Activated T-cell treated with anti-CD3 and anti-CD28 coated beads for 24 hours (primary cell): ENCODE measurements at places on chromosomes 3 and 15.

DNA sequence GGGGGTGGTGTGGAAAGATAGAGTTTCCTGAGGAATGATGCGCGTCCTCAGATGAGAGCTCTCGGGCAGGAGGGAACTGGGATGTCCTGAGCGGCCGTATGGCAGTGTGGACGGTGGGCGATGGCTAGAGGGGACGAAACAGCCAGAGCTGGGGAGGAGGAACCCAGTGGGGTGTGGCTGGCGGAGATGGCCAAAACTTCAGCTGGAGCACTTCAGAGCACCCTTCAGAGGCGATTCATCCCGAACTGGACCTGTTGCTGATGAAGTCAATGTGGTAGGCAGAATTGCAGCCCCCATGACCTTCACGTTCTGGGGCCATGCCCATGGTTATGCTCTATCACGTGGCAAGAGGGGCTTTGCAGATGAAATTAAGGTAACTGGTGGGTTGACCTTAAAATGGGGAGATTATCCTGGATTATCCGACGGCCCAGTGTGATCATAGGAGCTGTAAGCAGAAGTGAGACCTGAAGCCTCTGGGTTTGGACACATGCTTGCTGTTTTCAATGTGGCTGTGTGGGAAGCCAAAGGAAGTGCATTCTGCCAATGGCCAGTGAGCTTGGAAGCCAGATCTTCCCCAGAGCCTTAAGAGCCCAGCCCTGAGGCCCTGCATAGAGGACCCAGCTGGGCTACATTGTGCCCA is 52.3 kb downstream of the ATP1B3 start:
- DNase-seq: no peak

DNA sequence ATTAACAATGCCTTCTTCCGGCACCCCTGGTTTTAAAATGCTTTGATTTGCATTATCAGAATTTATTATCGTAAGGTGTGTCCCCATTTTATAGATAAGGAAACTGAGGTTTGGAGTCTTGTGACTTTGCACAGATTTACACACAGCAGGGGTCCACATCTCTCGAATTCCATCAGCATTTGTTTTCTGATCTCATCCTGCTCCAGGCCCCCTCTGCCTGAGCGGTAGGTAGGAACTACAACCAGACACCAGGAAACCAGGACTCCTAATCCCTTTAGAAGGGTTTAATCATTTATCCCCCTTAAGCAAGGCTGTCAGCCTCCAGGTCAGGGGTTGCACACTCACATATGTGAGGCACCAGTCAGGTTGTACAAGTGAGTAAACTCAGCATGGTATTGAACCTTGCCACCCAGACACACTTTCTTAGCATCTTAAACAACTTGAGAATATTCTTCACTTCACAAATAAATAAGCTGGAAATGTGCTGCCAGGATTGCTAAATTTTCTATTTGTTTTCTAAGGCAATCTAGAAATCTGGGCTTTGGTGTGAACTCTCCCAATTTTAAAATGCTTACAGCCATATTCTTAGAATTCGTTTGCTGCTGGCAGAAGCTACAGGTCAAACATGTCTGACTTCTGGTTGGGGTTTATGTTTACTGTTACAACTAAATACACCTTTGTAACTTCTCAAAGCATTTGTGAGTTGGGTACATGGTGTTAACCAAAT is 31.7 kb upstream of the CMTM7 start:
- DNase-seq: no peak

- no peak for DNase-seq
These were observed 239.3 kb downstream of the IL5RA start for GRCh38 chr3:2870724-2871333.

DNA sequence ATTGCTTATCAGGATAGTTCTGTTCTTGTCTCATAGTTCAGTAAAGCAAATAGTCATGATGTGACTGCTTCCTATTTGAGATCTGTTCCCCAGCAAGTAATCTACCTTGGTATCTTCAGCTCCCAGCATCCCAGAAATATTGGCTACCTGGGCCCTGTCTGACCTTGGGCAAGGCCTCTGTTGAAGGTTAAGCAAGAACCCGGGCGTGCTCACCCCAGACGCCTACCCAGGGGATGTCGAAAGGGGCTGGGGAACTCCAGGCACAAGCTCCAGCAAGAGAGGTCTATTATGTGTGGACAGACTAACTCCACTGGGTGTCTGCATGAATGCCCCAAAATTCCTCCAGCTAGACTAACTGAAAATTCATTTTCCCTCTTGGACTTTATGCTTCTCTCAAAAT is 37.3 kb upstream of the IGF1R start:
- no peak for DNase-seq

DNA sequence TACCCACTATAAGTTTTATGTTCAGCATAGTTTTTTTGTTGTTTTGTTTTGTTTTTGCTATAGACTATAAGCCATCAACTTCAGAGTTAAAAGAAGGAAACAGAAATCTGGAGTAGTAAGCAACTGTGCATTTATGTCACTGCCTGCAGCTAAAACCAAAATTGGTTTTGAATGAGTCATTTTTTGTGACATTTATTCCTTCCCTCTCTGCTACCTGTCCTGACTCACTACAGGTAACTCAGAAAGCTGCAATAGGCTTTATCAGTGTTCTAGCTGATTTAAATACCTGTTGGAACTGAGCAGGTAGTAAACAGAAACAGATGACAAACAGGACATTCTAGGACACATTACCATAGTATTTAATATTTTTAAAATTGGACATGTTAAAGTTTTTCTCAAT is 393.3 kb upstream of the WNT5A start:
- no peak for DNase-seq

- no peak for DNase-seq
These were observed 6.5 kb upstream of the VPS39 start for GRCh38 chr15:42214600-42214999.

GRCh38 chr3:197858598-197858997 is 67.5 kb downstream of the LRCH3 start:
- no peak for DNase-seq

GRCh38 chr3:156368189-156368588 is 186.7 kb downstream of the SSR3 start:
- no peak for DNase-seq

DNA sequence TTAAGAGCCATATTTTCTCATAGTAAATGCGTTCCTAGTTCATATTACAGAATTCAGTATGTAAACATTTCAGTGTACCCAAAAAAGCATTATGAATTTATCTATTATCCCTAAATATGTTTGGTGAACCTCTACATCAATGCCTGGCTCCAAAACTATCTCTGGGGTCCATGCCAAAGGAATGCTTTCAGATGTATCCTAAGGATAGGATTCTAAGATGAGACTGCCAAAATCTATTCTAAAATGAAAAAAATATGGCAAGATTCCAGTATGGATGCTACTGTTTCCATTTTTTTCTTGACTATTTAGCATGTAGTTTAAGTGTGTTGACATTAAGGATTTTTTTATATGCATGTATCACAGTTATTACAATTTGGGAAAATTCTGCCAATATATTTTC is 18.8 kb downstream of the EIF5A2 start:
- no peak for DNase-seq

DNA sequence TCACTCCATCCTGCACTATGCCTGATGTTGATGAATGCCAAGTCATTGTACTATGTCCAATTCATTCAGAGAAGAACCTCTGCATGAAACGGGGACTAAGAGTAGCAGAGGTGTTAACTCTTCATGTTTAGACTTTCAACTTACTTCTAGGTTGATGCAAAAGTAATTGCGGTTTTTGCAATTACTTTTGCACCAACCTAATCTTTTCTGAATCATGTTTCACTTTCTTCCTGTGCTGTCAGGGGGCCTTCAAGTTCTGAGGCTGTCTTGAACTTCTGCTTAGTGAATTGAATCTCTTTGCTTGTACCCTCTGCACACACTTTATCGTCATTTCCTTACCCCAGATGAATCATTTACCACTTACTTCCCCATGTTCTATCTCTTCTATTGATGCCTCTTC is 636.2 kb downstream of the NAALADL2 start:
- no peak for DNase-seq

GRCh38 chr3:170999737-171000242 is 26.7 kb downstream of the SLC2A2 start:
- DNase-seq: no peak

DNA sequence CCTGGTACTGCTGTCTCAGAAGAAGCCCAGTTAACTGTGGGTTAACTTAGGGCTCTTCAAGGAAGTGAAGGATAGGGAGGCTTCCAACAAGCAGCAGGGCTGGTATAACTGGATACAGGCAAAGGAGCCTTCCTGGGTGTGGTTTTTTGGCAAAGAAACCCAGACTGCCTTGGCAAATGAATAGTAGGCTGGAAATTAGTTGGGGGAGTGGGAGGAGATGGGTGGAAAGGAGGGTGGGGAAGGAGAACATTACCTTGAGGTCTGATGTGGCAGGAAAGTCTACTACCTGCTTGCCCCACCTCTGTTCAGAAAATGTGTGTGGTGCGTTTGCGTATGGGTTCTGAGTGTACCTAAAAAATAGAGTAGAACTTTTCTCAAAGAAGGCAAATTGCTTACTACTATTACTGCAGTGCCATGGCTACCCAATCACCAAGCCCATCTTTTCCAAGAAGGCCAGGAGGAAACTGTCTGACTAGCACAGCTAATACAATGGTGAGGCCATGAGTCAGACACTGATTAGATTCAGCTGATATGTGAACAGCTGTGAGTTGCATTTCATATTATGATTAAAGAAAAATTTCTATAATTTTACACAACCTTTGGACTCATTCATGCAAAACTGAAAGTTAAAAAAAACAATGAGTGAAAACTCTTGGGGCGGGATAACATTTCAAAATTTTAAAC is 55.2 kb downstream of the SPTSSB start:
- DNase-seq: no peak

DNA sequence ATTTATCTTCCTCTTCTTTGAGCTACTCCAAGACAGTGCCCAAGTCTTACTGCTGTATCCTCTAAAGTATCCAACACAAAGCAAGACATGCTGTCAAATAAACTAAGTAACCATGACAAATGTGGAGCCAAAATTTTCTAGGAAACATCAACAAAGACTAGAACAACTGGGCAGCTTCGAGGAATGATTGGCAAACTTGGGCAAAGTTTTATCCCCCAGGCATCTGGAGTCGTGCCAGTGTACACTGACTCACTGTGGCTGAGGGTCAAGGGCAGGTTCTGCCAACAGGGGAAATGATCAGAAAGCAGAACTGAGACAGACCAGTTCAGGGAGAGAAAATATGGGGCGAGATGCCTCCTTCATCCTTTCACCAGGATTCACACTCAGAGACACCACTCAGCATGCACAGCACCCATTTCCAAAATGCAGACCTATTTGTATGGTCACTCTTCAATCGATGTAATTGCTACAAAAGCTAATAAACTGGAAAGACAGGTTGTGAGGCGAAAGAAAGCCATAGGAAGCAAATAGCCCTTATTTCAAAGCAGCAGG is 65.8 kb downstream of the MB21D2 start:
- no peak for DNase-seq

- DNase-seq: no peak
These were observed 133.8 kb downstream of the EPHB1 start for GRCh38 chr3:134928819-134929218.

GRCh38 chr3:123869165-123869564 is 15.0 kb downstream of the MYLK start:
- no peak for DNase-seq

DNA sequence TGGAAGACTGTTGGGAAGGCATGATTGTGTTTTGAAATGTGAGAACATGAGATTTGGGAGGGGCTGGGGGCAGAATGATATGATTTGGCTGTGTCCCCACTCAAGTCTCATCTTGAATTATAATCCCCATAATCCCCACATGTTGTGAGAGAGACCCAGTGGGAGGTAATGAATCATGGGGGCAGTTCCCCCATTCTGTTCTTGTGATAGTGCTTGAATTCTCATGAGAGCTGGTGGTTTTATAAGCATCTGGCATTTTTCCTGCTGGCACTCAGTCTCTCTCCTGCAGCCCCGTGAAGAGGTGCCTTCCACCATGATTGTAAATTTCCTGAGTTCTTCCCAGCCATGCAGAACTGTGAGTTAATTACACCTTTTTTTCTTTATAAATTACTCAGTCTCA is 430.5 kb downstream of the OTOL1 start:
- DNase-seq: no peak

GRCh38 chr3:24316887-24317383 is 177.7 kb downstream of the THRB start:
- no peak for DNase-seq

DNA sequence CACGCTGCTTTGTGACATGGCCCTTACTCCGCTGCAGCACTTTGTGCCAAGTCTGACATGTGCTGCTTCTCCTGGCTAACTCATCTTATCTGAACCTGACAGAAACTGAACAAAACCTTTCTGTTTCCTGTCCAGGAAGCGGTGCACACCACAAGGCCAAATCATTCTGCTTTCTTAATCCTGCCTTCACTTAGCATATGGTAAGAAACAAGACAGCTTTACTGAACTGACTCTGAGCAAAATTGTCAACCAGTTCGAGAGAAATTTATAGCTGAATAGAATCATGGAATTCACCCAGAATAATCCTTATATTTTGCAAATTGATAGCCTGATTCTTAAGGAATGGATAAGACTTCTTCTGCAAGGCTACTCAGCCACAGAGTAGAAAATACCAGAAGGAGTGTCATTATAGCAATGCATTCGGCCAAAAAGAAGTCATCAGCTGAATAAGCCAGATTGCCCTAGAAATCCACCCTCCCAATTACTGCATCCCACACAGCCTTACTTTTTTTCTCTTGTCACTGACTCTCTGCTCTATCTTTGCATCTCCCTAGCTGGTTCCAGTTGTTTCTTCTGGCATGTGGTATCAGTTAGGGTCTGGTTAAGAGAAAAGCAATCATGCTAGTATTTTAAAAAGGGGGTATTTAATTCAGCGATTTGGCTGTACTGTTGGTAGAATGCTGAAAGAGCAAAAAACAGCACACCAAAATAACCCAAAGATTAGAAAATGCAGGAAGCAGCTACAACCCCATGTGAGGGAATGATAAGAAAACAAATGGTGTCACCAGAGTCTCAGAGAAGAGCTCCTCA is 41.6 kb upstream of the STRIT1 start:
- no peak for DNase-seq

DNA sequence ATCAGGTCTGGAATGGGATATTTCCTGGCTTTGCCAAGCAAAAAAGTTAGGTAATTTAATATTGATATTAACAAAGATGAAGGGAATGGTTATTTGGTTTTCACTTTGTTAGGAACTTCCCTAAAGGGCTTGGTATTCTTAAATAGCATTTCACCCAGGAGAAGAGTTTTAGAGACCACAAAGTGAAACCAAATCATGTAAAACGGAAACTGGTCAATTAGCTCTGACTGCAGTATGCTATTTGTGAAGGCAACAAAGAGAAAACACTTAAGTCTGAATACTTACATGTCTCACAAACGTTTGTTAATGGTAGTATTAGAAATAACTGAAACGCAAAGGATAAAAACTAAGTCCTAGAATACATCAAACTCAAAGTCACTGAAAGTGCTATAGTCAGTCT is 32.4 kb upstream of the SETMAR start:
- DNase-seq: no peak
